ENCODE measurements at places on chromosomes 1 and 21. TPM values are rescaled to one million over a fixed set of nuclear protein-coding genes. Genes with fewer than 3 reads are reported as not detected.

The PLEKHA6 gene
- total RNA-seq: 1.9 TPM

The OR2M3 gene
- not detected for total RNA-seq

The SERTAD4 gene
- total RNA-seq: not detected

The FBLIM1 gene
- not detected for total RNA-seq

DNA sequence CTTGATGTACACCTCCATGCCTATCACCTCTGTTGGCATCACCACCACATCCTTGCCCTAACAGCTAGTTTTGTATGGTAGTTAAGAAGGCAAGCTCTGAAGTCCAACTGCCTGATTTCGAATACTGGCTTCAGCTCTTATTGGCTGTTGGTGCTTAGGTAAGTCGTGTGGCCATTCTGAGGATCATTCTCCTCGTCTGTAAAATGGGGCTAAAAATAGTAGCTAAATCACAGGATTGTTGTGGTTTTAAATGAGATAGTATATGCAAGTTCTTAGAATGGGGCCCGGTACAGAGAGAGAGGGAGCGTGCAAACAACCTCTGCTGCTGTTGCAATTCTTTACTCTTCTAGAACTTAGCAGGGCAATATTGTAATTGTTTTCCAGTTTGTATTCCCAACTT lies 20.8 kb upstream of the SPOCD1 start:
- no peak for DNase-seq

GRCh38 chr1:229874609-229875008 lies 192.4 kb upstream of the GALNT2 start:
- DNase-seq: no peak

DNA sequence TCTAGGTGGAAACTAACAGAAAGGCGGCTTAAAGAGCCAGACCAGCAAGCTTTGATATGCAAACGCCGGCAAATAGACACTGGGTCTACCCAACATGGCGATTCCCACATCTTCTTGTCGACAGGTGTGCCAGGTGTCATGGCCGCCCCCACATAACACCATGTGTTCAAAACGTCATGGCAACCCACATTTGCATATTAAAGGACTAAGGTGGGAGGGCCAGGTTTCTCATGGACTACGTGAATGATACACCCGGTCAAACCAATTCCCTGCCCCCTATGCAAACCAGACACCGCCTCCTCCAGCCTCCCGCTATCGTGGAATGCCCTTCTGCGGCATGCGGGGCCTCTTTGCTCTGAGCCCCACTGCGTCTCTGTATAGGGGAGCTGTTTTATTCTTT lies 41.3 kb downstream of the ICOSLG start:
- DNase-seq: no peak

DNA sequence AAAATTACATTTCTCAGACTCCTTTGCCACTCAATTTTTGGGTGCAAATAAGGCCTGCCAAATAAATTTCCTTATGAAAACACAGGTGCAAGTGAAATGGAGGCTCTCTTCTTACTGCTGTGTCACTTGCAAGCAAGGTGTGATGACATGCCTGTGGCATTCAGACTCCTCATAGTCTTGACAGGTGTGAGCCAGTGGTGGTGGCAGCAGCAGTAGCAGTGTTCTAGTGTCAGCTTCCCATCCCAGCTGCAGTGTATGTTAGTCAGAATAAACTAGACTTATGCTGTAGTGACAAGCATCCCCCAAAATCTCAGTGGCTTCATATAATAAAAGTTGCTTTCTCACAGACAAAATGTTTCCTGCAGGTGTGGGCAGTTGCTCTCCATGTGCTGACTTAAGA lies 3.8 kb upstream of the EEIG2 start:
- DNase-seq: no peak

GRCh38 chr21:41885341-41886024 lies 6.3 kb upstream of the PRDM15 start:
- DNase-seq: no peak

GRCh38 chr1:6897138-6897537 lies 111.9 kb downstream of the CAMTA1 start:
- no peak for DNase-seq

- no peak for DNase-seq
Observed at GRCh38 chr1:180811886-180812285, 100.8 kb upstream of the KIAA1614 start.

DNA sequence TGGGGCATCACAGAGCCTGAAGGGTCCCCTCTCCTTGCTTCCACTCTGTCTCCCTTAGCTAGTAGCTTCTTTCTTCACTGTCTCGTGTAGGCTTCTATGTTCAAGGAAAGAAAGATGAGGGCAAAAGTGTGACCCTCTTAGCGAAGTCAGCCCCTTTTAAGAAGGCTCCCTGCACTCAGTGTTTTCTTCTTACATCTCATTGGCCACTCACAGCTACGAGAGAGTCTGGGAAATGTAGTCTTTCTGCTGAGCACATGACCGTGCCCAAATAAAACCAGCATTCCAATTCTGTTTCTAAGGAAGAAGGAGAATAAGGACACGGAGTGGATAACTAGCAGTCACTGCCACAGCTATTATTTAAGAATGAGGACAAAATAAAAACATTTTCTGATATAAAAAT lies 104.9 kb upstream of the TNR start:
- DNase-seq: no peak
